ENCODE measurements at places on chromosomes 5 and 9. TPM values are rescaled to one million over a fixed set of nuclear protein-coding genes. Genes with fewer than 3 reads are reported as not detected.

ZNF454 gene
- total RNA-seq: 15.0 TPM

TEX48 gene
- not detected for total RNA-seq

GHR gene
- total RNA-seq: 1.7 TPM

SLC6A3 gene
- not detected for total RNA-seq

PCDHB4 gene
- 5.2 TPM for total RNA-seq

GABRA6 gene
- total RNA-seq: 0.25 TPM

PCDH12 gene
- total RNA-seq: 3.4 TPM

HRCT1 gene
- total RNA-seq: not detected

GFRA3 gene
- not detected for total RNA-seq

SLC46A2 gene
- not detected for total RNA-seq

WHRN gene
- 0.98 TPM for total RNA-seq

GLE1 gene
- total RNA-seq: 17.5 TPM

PCDHAC1 gene
- total RNA-seq: 28.3 TPM

GLIPR2 gene
- total RNA-seq: 3.9 TPM

LCN15 gene
- total RNA-seq: not detected

NOL6 gene
- total RNA-seq: 11.3 TPM

ABO gene
- not detected for total RNA-seq

MLANA gene
- total RNA-seq: not detected

PFN3 gene
- 0.74 TPM for total RNA-seq
